ENCODE measurements at places on chromosomes 3 and 15. TPM values are rescaled to one million over a fixed set of nuclear protein-coding genes. Genes with fewer than 3 reads are reported as not detected.

The GOLGA8O gene
- 0.69 TPM for total RNA-seq

The ASB7 gene
- total RNA-seq = 18.1 TPM

The IL20RB gene
- total RNA-seq = 1.7 TPM

The BNC1 gene
- not detected for total RNA-seq

DNA sequence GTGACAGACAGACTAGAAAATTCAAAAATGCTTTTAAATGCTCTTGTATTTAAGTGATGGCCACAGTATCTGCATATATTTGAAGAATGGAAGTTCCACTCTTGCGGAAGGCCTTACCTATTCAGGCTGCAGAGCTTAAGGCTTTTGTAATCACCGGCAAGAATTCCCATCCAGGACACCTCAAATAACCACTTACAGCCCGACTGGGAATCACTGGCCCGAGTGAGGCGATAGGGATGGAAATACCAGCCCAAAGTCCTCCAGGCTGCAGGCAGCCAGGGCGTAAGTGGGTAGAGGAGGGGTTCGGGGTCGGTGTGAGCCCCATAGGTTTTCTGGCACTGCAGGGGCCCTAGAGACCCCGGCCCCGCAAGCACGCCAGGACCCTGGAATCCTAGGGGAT, 9.5 kb downstream of the CMTM7 start:
- DNase-seq = no peak

DNA sequence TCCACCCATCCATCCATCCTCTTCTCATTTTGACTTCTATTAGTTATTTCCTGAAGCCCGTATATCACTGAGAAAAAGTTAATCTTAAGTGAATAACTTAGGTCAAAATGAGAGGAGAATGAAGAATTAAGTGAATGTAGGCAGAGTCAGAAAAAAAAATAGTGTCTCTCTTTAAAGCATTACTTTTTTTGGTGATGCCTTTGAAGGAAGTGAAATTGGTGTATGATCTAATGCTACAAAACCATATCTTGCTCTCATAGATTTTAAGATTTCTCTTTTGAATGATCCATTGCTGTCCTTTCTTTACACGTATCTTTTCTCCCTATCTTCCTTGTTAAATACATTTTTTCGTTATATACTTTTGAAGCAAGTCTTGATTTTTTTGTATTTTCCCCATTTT, 23.4 kb downstream of the FNDC3B start:
- DNase-seq = no peak

- DNase-seq = no peak
These were observed 68.4 kb downstream of the DPH6 start for GRCh38 chr15:35477312-35478262.

DNA sequence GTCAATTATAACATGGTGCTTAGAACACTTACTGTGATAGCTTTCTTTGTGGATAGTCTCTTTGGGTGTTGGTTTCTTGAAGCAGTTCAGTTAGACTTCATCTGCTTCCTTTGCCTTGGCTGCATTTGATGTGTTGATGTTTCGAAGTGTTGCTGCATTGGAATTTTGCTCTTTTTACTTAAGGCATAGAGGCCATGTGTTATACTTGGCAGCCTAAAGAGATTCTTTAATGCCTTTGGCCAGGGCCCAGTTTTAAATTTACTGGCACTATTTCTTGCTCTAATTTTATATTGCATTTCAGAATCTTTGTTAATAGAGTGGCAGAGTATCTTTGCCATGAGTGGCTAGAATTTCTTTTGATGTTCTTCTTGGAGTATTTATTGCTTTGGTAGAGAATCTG, 21.2 kb downstream of the NR1D2 start:
- no peak for DNase-seq

DNA sequence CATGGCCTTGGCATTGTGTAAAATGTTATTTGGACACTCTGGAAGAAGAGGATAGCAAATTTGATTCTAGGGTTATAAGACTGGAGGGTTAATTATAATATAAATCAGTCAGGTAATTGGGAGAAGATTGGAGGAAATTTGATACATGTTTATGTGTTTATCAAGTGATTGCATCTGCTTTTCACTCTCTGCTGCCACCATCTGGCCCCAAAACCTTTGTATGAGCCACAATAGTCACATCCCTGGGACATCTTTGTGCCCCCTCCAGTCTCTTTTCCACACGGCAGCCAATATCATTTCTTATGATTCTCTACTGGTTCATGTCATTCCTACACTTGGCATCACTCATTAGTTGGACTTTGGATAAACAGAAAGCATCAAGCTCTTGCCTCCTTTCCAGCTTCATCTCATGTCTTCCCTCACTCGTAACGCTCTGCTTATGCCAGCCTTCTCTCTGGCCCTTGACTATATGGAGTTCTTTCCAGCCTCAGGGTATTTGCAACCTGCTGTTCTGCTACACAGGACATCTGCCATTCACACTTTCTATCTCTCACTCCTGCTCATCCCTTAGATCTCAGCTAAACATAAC, 602.3 kb upstream of the SUCLG2 start:
- DNase-seq = no peak

All from Panc1 (cell line).